ENCODE measurements at places on chromosomes 7 and 10.
A peak's percentile ranks its signal among the peaks of the same experiment; 100 is the strongest.

GRCh38 chr10:77144656-77145055 lies 493.0 kb downstream of the KCNMA1 start:
- no peak for ATAC-seq

DNA sequence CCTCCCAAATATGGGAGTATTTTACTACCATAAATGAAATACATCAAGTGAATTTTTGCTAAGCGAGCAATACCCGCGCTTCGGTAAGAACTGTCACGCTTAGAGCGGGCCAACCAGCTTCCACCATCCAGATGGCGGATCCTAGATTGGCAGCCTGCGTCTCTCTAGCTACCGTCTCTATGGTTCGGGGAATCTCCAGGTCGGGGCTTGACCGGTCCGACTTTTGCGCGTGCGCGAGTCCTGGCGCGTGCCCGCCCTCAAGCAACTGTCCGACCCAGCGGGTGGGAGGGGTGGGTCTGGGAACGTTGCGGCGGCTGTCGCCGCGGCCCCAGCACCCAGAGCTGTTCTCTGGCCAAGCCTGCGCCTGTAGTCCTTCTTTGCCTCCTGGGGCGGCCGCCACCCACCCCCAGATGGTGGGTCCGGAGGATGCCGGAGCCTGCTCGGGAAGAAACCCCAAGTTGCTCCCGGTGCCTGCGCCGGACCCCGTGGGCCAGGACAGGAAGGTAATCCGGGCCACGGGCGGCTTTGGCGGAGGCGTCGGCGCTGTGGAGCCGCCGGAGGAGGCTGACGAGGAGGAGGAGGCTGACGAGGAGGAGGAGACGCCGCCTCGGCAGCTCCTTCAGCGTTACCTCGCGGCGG lies at the start of gene TBC1D12:
TBC1D12 (plus strand) TSS at position 338 of the 639 bp plus-strand sequence; CDS start at position 411, 73 bp downstream.
- ATAC-seq = peak; percentile 92

DNA sequence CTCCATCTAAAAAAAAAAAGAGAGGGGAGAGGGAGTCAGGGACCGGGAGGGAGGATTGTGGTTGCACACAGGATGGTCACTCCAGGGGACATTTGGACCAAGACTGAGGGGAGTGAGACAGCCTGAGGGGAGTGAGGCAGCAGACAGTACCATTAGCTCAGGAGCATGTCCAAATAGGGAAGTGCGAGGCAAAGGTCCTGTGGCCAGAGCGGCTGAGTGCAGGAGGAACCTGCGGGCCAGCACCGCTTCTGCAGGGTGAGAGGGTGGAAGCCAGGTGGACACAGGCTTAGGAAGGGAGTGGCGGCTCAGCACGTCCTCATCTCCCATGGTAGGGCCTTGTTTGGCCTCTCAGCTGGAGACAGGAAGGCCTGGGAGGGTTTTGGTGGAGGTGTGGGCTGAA lies 48.9 kb upstream of the PFKFB3 start:
- no peak for ATAC-seq

GRCh38 chr7:29196191-29196590 lies 1.6 kb downstream of the CHN2 start:
- no peak for ATAC-seq

DNA sequence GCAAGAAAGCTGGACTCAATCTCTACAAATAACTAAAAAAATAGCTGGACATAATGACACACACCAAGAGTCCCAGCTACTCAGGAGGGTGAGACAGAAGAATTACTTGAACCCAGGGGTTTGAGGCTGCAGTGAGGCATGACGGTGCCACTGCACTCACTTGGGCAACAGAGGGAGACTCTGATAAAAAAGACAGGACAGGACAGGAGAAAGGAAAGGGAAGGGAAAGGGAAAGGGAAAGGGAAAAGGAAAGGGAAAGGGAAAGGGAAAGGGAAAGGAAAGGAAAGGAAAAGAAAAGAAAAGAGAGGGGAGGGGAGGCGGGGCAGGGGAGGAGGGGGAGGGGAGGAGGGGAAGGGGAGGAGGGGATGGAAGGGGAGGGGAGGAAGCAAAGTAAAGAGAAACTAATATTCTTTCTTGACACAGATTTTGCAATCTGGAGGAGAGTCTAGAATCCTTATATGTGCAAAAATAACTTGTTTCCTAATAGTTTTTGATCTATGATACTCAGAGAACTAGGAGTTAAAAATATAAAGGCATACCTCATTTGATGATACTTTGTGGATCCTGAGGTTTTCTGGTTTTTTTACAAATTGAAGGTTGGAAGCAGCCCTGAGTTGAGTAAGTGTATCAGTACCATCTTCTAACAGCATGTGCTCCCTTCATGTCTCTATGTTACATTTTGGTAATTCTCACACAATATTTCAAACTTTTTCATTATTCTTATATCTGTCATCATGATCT lies 8.0 kb downstream of the SAR1A start:
- ATAC-seq = no peak

DNA sequence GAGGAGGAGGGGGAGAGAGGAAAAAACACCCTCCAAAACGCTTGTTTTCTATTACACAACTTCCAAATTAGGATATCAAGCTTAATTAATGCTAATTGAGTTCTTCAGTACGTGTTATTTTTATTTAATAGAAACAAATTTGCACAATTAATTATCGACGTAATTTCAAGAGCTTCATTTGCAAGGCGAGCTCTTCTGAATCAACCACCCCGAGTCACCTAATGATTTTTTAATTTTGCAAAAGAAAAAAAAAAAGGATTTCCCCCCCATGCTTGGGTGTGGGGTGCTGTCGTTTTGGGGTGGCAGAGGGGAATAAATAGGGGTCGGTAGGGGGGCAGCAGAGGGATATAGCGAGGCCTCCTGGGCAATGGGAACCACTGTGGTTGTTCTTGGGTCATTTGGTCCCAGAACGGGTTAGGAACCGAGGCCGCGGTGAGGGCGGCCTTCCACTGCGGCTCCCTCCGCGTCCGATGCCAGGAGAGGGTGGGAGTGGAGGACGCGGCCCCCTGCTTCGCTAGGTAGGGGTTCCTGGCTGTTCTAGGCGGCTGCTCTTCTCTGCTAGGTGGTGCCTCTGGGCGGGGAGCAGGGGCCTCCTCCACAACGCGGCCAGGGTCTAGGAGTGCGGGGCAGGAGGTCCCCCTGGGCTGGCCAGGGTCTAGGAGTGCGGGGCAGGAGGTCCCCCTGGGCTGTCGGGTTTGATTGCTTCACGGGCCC lies 7.3 kb downstream of the UNCX start:
- ATAC-seq = peak; percentile 16

DNA sequence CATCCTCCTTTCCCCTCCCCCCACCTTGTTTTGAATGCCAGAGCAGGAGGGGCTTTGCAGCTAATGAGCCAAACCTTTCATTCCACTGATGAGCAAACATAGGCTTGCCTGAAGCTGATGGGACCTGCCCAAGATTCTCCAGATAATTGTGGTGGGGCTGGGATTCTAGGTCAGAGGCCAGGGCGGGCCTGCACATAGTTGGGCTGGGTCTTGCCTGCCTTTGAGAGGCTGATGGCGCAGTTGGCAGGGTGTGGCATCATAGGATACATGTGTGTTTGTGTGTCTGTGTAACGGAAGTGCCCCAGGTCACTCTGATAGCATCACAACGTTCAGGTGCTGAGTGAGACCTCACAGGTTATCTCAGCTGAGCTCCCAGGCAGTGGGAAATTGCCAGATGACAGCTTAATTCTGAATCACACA lies 22.9 kb downstream of the BTBD16 start:
- ATAC-seq = no peak

DNA sequence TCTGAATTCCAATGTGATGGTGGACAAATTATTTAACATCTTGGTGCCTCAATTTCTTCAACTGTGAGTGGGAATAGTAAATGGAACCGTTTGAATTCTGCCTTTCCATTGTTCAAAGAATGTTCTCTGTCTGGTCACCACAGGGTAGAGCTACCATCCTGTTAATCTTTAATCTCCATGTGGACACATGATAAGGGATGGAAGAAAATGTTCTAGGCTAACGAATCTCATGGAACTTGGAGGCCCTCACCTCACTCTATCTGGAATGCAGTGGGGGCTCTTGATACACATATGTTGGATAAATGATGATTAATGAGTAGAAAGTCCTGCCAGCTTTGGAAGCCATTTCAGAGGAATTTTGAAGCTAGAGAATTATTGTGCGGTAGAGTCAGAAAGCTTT lies 118.5 kb upstream of the HABP2 start:
- ATAC-seq = no peak
